Breast epithelium (tissue), 4 donors: ENCODE measurements at places on chromosomes 5 and 9. TPM values are rescaled to one million over a fixed set of nuclear protein-coding genes. Genes with fewer than 3 reads are reported as not detected.

The BARHL1 gene
- not detected for total RNA-seq

GRCh38 chr9:86665416-86665815 lies 281.9 kb downstream of the GAS1 start:
- no peak overlapping the region for H3K27ac ChIP-seq
- H3K4me3 ChIP-seq = no peak overlapping the region
- H3K27me3 ChIP-seq = no peaks in the 10 kb centered on the region
- DNase-seq = no peak

DNA sequence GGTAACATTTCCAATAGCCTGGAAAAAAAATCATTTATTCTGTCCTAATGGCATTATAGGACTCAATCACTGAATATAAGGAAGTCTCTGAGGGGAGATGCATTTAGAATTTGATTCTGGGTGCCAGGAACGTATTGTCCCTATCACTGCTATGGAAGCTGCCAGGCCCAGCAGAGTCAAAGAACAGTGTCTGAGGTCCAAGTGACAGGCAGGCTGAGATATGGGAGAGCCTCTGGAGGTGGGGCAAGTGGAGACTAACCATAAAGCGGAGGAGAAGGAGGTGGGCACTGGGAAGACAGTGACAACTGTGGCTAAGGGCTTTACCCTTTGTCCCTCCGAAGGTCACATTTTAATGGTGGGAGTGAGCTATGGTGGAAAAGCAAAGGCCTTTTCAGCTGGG lies 505.5 kb downstream of the CTNND2 start:
- no peak overlapping the region for H3K27ac ChIP-seq
- H3K27me3 ChIP-seq = no peaks in the 10 kb centered on the region
- no peaks in the 10 kb centered on the region for H3K36me3 ChIP-seq
- DNase-seq = no peak
- H3K4me1 ChIP-seq = no peaks in the 10 kb centered on the region

The TLX3 gene
- not detected for total RNA-seq

The MAST4 gene
- total RNA-seq = 61.5 TPM

- no peak for DNase-seq
- H3K4me1 ChIP-seq = no peaks in the 10 kb centered on the region
- no peak overlapping the region for H3K27ac ChIP-seq
- H3K36me3 ChIP-seq = no peaks in the 10 kb centered on the region
These were observed 2.8 kb downstream of the CCDC152 start for GRCh38 chr5:42759456-42759855.

The PCDHGA2 gene
- 6.2 TPM for total RNA-seq

The PCDHB15 gene
- 4.2 TPM for total RNA-seq

The SLC46A2 gene
- total RNA-seq = 0.16 TPM

DNA sequence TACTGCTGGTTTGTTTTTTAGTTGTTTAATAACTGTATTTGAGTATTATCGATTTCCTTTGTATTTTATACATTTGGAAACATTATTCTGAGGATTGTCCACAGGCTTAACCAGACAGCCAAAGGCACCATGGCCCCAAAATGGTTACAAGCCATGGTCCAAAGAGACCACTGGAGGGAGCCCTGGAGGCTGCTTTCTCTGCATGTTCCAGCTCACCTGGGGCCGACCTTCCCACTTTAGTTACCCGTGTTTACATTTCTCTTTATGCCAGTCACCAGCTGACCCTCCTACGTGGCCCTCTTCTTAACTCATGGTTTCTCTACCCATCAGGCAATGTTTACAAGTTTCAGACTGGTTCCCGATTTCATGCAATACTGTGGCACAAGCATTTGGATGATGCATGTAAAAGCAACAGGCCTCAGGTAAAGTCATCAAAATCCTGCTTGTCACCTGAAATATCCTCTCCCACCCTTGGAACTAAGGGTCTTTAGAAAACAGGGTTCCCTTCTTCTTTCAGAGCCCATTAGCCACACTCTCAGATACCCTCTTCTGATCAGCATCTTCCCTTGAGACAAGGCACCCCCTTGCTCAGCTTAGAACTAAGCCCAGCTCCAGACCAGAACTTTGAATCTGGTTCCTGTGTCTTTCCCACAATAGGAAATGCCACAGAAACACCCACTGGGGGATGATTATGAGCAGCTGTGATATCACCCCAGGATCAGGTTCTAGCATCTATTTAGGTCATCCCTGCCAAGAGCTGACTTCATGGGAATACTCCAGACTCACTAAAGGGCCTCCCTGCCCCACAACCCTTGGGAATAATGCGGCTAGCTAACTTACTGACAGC lies 49.9 kb upstream of the GARNL3 start:
- no peaks in the 10 kb centered on the region for H3K27me3 ChIP-seq
- no peaks in the 10 kb centered on the region for H3K36me3 ChIP-seq

- H3K27ac ChIP-seq = no peak overlapping the region
- no peaks in the 10 kb centered on the region for H3K36me3 ChIP-seq
- no peaks in the 10 kb centered on the region for H3K4me1 ChIP-seq
These were observed 54.3 kb downstream of the EHMT1 start for GRCh38 chr9:137672907-137673791.

- H3K36me3 ChIP-seq = no peaks in the 10 kb centered on the region
- DNase-seq = no peak
These were observed 1147.5 kb upstream of the C9orf72 start for GRCh38 chr9:28720746-28721145.

- H3K27ac ChIP-seq = no peak overlapping the region
- DNase-seq = no peak
- no peaks in the 10 kb centered on the region for H3K4me1 ChIP-seq
- no peak overlapping the region for H3K4me3 ChIP-seq
- no peaks in the 10 kb centered on the region for H3K36me3 ChIP-seq
These were observed 9.5 kb upstream of the BARHL1 start for GRCh38 chr9:132572921-132573320.

- peaks cover 2% of the 10 kb centered on the region for H3K36me3 ChIP-seq
- no peak overlapping the region for H3K27ac ChIP-seq
- H3K4me1 ChIP-seq = no peaks in the 10 kb centered on the region
These were observed 20.4 kb downstream of the DCAF12 start for GRCh38 chr9:34106110-34106509.

The ABLIM3 gene
- 26.3 TPM for total RNA-seq

DNA sequence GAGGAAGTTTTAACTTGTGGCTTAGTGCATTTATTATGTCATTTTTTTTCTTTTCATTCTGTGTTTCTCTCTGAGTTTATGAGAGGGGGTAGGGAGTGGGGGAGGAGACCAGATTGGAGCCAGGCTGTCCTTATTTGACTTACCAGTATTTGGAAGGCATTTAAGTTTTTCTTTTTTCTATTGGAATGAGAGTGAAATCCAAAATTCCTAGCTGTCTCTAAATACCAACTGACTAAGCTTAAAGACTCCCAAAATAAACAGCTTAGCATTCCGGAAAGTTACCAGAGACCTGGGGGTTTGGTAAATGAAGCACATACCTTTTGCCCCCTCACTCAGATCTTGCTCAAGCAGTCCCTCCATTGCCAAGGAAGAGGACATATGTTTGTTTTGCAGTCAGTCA lies 581.9 kb upstream of the BRINP1 start:
- no peaks in the 10 kb centered on the region for H3K4me1 ChIP-seq
- H3K27me3 ChIP-seq = no peaks in the 10 kb centered on the region
- H3K4me3 ChIP-seq = no peak overlapping the region
- DNase-seq = no peak

DNA sequence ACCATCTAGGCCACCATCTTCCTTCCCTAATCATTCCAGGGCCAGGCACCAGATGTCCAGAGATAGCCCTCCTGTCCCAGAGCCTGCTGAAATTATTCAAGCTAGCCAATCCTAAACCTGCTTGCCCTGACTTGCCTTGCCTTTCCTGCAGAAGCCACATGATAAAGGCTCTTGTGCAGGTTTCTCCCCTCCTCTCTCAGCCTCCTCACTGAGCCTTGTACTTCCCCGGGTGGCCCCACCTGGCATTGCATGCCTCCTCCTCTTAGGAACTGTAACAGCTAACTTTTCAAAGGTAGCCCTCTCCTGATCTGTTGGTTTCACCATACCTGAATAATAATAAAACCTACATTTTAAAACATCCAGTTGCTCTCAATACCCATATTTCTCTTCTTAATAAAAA lies 42.6 kb downstream of the DIRAS2 start:
- H3K36me3 ChIP-seq = no peaks in the 10 kb centered on the region
- DNase-seq = no peak
- no peaks in the 10 kb centered on the region for H3K27me3 ChIP-seq
- H3K27ac ChIP-seq = no peak overlapping the region
- no peak overlapping the region for H3K4me3 ChIP-seq

GRCh38 chr9:92745881-92746280 lies 18.8 kb downstream of the BICD2 start:
- DNase-seq = no peak
- no peak overlapping the region for H3K4me3 ChIP-seq
- H3K36me3 ChIP-seq = no peaks in the 10 kb centered on the region
- H3K27ac ChIP-seq = no peak overlapping the region
- H3K27me3 ChIP-seq = no peaks in the 10 kb centered on the region
- no peaks in the 10 kb centered on the region for H3K4me1 ChIP-seq

DNA sequence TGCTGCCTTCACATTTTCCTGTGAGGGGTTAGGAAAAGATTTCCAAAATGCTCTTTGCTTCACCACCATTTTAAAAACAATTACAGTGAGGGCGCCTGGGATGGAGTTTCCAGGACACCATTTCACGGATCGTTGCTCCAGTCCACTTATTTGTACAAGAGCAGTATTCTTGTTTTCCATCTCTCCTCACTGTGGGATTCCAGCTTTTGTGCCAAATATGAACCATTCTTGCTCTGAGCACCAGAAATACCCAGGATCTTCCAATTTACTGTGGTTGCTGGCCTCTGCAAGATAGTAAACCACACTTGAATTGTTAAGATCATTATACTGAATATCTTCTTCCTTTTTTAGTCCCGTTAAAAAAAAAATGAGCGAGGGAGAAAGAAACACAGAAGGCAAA lies 899.5 kb downstream of the TLE1 start:
- H3K4me1 ChIP-seq = no peaks in the 10 kb centered on the region
- H3K36me3 ChIP-seq = no peaks in the 10 kb centered on the region
- no peaks in the 10 kb centered on the region for H3K27me3 ChIP-seq
- H3K27ac ChIP-seq = no peak overlapping the region

GRCh38 chr9:82490019-82490499 lies 501.5 kb downstream of the SPATA31D1 start:
- no peaks in the 10 kb centered on the region for H3K27me3 ChIP-seq
- H3K36me3 ChIP-seq = no peaks in the 10 kb centered on the region
- H3K4me3 ChIP-seq = no peak overlapping the region

DNA sequence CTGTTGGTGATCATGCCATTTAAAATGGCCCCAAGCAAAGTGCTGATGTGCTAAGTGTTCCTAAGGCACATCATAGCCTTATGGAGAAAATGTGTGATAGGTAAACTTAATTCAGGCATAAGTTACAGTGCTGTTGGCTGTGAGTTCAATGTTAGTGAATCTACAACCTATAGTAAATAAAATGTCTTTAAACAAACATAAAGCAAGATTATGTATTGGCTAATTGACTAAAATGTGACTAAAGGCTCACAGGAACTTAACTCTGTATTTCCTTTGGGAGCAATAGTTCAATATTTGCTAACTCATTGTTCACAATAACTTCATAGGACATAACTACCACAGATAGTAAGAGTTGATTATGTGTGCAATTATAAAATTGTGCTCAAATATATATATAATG lies 49.4 kb upstream of the LRRC19 start:
- DNase-seq = no peak
- H3K27me3 ChIP-seq = no peaks in the 10 kb centered on the region
- H3K4me1 ChIP-seq = no peaks in the 10 kb centered on the region
- no peak overlapping the region for H3K4me3 ChIP-seq
- H3K27ac ChIP-seq = no peak overlapping the region

The GFI1B gene
- total RNA-seq = not detected

The SLC36A3 gene
- not detected for total RNA-seq

The AFAP1L1 gene
- 108 TPM for total RNA-seq

DNA sequence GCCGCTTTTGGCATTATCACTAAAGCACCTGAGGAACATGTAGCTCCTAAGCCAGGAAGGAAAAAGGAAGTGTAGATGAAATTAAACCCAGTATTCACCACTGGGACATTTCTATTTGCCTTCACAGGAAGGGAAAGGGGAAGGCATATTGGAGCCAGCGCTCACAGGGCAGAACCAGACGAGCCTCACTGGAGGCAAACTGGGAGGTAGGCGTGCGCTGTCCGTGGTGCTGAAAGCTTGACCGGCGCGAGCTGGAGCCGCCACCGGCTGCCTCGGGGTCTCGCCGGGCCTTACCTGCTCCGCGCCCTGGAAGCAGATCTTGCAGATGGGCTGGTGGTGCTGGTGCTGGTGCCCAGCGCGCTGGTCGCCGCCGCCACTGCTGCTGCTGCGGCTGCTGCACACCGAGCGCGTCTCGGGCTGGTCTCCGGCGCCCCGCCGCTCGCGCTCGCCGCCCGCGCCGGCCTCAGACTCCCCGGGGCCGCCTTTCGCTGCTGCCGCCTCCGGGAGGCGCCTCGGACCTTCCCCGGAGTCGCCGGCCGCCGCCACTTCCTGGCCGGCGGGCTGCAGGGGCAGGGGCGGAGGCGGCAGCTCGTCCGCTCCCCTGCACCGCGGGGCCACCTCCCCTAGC lies 732 bp downstream of the MARCHF11 start:
- peak overlapping the region; percentile 57 for H3K4me3 ChIP-seq

- DNase-seq = no peak
- H3K27ac ChIP-seq = no peak within 1 kb of the TSS
- H3K4me3 ChIP-seq = peak within 1 kb of the TSS; percentile 66
- no peaks in the 10 kb centered on the region for H3K36me3 ChIP-seq
- H3K4me1 ChIP-seq = peaks cover 6% of the 10 kb centered on the region
These were observed at the start of gene FGF18 for GRCh38 chr5:171418982-171419687. TSS of gene FGF18 (plus strand) at chr5:171419647. CDS start at chr5:171420200, 553 bp downstream.

DNA sequence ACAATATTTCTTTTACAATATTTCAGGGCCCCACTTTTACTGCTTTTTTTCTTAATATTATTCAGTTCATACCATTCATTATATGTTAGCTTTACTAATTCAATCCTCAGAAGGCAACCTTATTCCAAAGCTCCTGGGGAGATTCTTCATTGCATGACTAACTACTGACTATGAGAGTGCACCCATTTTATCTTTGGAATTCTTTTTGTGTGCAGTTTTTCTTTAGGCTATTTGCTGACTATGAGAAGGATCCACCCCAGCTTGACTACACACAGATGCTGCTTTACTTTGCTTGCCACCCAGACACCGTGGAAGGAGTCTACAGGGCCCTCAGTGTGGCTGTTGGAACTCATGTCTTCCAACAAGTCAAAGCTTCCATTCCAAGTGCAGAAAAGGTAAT lies 56.9 kb upstream of the IL7R start:
- H3K4me1 ChIP-seq = no peaks in the 10 kb centered on the region
- H3K36me3 ChIP-seq = no peaks in the 10 kb centered on the region
- no peak overlapping the region for H3K27ac ChIP-seq
- DNase-seq = no peak
- H3K4me3 ChIP-seq = no peak overlapping the region
